ENCODE measurements at places on chromosomes 2 and 18.

- DNase-seq = no peak
These were observed 3.8 kb downstream of the LRRFIP1 start for GRCh38 chr2:237631007-237631785.

GRCh38 chr2:189566046-189566445 is 14.5 kb downstream of the SLC40A1 start:
- no peak for DNase-seq

- no peak for DNase-seq
These were observed 25.0 kb downstream of the ATOH8 start for GRCh38 chr2:85778646-85779379.

- DNase-seq = peak; percentile 95
These were observed 211.0 kb downstream of the CTNNA2 start for GRCh38 chr2:79723830-79724229.

GRCh38 chr2:43178602-43179542 is 47.5 kb downstream of the ZFP36L2 start:
- DNase-seq = peak; percentile 59

DNA sequence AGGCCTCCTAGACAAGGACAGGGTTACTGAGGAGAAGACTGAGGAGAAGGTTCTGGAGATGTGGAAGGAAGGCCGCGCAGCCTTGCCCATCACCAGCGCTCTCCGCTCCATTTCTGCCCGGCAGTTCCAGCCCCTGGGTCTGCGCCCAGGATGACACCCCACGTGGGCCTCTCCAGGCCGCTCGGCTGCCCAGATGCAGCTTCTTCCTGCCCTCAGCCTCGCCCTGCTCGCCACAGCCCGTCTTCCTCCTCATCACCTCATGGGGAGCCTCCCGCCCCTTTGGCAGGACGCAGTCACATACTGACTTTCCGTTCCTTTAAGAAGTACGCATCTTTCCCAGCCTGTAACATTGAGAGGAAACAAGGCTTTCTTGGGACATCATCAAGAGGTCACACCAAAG is 37.1 kb downstream of the SNTG2 start:
- DNase-seq = no peak

DNA sequence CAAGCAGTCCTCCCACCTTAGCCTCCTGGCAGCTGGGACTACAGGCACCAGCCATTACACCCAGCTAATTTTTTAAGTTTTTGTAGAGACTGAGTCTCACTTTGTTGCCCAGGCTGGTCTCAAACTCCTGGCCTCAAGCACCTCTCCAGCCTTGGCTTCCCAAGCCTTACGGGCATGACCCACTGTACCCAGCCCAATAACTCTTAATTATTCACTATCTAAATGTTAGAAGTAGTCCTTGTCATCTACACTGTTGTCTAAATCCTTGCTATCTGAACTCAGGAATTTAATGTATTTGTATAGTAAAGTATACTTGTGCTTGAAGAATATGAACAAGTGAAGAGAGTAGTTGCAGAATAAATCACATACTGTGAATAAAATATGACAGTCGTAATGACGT is 37.9 kb upstream of the NBEAL1 start:
- DNase-seq = no peak

- DNase-seq = no peak
These were observed 160.7 kb downstream of the LDLRAD4 start for GRCh38 chr18:13379062-13379865.

GRCh38 chr2:46015671-46016070 is 281.5 kb upstream of the EPAS1 start:
- DNase-seq = no peak

DNA sequence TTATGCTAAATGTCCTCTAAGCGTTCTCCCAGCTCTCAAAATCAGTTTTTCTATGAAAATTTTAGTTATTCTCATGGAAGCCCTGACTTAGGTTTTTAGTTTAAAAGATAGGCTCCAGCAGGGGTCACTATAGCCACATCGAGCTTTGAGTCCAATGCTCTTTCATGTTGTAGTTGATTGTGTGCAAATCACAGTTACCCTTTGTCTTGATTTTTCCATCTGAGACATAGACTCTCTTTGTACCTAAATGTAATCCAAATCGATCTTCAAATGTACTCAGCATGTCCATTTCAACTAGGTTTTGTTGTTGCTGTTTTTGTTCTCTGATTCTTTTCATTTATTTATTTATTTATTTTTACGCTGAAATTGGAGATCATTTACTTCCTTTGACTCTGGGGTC is 26.4 kb upstream of the MSTN start:
- peak; percentile 65 for DNase-seq

GRCh38 chr18:68555879-68556301 is 159.0 kb downstream of the TMX3 start:
- DNase-seq = peak; percentile 24

GRCh38 chr2:159592441-159592840 is 23.9 kb downstream of the BAZ2B start:
- no peak for DNase-seq

GRCh38 chr2:150449856-150450255 is 37.6 kb downstream of the RND3 start:
- DNase-seq = no peak

DNA sequence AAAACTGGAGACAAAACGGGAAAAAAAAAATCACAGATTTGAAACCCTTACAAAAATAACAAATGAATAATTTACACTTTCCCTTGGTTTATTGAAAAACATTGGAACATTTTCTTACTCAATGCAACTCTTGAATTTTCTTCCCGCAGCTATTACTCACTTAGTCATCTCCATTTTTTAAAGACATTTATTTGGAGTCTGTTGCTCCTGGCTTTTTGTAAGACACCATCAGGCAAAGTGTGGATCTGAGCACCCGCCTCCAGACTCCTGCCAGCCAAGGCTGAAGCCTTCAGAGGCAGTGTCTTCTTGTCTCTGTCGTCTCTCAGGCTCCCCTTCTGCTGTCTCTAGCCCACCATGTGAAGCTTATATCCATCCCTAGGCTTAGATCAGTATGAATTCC is 46.2 kb downstream of the TRIB2 start:
- no peak for DNase-seq

- DNase-seq = no peak
These were observed 27.8 kb downstream of the DNMT3A start for GRCh38 chr2:25313711-25314513.

DNA sequence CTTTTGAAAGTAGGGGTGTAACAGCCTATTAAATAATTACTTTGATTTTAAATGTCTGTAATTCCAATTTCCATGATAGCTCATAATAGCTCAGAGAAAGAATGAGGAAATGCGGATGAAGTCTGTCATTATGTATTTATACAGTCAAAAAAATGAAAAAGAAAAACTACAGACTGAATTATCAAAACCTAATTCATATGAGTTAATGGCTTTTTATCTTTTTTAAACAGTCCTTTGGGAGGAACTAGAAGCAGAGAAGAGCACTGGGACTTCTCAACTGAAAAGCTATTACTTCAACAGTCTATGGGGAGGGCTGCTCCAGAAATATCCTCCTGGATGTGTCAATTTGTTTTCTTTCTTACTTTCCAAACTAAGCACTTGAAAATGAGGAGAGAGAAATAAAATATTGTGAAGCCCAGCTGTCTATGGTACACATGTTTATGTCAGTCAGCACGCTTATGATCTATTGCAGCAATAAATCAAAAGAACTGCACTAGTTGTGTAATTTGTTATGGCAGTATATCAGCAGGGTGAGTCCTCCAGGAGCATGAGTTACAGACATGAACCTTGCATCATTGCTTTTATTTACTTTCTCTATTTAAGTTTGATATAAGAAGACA is 1550.2 kb downstream of the LRP1B start:
- DNase-seq = no peak

GRCh38 chr2:176910828-176911227 is 301.8 kb upstream of the HNRNPA3 start:
- DNase-seq = no peak
